ENCODE measurements at places on chromosomes 12 and 14.

DNA sequence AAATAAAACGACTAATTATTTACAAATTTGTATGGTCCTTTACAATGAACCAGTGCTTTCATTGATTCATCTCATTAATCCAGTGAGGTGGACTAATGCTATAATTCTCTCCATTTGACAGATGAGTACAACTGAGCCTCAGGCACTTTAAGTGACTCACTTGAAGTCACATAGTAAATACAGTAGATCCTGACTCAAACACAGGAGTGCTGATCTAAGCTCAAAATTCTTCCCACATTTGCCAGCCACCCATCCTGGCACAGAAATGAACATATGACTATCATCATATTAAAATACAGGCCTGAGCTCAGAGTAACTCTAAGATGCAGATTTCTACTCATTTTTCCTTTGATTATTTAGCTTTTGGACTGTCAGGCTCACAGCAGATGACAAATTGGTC lies 30.6 kb downstream of the SLC16A7 start:
- no peak for DNase-seq

DNA sequence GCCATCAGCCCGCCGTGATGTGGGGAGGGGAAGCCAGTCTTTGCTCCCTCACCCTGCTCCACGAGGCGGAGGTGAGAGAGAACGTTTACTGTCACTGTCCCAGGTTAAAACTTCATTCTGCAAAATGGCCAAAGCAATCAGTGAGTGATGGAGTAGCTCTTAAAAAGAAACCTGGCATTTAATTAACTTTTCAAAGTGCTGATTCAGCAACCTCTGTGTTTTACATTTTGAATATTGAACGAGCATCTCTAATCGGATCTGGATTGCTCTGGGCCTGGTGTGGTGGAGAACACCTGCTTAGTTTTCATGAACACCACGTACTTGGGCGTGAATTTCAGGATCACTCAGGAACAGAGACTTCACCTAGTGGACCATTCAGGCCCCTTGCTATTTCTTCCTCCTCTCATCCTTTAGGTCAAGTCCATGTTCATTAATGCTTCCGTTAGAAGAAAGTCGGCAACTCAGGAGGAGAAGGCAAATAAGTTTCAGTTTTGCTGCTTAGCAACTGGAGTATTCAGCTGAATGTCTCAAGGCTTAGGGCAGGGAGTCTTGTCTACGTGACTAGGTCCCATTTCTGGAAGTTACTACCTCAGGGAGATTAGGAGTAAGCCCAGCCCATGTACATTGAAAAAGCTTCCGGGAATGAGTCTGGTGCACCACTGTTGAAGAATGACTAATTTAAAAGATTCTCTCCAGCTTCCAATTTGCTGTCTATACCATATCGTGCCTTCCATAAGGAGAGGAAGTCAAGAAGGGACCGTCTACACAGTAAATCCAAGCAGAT lies 68.2 kb downstream of the IFT43 start:
- no peak for DNase-seq

- DNase-seq, result no peak
These were observed 6.8 kb downstream of the PFKM start for GRCh38 chr12:48125985-48126384.

DNA sequence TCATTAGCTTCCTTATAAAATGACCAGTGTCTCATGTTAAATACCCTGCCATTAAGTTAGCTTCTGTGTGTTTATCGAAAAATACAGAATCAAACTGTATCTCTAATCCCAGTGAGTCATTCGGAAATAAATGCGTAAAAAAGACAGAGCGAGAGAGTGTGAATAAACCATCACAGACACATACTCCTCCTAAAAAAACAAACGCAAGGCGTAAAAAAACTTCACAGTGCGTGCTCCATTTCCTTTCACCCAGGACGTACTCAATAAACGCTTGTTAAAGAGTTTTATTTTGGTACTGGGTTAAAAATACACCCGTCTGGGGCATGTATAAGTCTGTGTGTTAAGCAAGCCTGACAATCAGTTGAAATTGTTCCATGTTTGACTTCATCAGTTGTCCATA lies 58.8 kb upstream of the ISM2 start:
- DNase-seq, result no peak

- DNase-seq, result no peak
These were observed 187.4 kb upstream of the PRMT8 start for GRCh38 chr12:3303410-3304136.

DNA sequence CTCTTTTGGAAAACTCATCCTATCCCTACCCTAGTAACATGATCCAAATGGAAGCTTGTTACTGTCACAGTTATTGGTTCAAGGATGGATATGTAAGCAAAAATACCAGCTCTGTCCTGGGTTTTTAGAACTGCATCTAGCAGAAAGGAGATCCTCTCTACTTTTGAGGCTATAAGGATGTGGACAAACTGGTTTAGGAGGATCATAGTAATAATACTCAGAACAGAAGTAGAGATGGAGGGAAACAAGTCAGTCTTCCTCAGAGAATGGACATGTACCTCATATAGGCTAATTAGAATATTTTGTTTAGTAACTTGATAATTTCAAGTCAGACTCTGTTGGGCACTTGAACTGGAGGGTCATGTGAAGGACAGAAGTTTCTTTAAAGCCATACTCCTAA lies 26.6 kb downstream of the FUT8 start:
- no peak for DNase-seq

DNA sequence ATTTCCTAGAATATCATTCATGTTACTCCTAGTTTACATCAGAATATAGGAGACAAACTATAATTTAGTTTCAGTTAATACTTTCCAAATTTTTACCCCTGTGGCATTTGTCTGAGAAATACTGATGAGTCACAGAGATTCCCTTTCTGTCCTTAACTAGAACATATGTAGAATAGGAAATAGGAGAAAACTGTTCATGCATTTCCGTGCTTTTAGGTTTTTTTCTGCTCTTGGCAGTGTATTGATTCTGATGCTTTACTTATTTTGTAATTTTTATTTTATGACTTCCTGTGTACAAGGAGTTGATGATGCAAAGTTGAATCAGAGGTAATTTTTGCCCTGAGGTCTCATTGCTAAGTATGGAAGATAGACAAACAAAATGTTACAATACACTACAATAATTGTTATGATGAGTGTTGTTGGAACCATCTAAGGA lies 23.0 kb downstream of the MNAT1 start:
- DNase-seq, result no peak

GRCh38 chr12:105393587-105393986 lies 63.1 kb downstream of the C12orf75 start:
- no peak for DNase-seq

DNA sequence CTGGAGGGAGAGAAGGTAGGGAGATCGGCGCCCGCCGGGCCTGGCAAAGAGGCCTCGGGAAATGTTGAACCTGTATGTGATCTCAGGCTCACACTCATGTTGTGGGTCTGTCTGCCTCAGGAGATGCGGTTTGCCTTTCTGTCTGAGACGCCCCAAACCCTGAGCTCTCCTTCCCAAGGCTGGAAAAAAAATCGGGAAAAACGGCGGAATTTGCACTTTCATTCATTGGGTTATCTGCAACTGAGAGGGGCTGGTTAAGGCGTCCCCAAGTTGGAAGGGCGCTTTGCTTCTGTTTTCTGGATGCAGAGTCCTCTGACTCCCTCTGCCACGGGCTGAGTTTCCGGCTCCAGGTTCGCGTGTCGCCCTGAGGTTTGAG lies 5.0 kb upstream of the HOXC9 start:
- DNase-seq, result no peak

GRCh38 chr12:115872919-115873357 lies 404.6 kb downstream of the MED13L start:
- DNase-seq, result no peak

DNA sequence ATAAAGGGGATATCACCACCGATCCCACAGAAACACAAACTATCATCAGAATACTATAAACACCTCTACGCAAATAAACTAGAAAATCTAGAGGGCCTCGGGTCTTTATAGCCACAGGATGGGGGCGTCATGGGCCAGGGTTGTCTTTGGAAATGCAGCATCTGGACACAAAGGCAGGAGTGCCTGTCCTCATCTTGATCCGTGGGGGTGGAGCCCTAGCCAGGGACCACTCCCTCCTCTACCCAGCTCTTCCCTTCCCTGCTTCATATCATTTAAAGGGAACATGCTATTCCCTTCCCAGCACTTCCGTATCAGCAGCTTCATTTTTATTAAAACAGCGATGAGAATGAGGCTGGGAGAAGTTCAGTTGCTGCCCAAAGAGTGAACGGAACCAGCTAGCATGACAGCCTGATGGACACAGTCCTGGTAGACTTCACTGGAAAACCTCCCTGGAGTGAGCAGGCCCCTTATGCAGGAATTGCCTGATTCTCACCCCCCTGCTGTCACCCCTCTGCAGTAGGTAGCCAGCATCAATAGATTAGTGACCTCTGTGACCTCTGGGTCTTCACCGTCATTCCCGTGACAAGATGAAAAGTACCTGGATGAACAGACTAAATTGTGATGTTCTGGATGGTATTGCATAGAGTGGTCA lies 251.4 kb upstream of the RGS6 start:
- no peak for DNase-seq

DNA sequence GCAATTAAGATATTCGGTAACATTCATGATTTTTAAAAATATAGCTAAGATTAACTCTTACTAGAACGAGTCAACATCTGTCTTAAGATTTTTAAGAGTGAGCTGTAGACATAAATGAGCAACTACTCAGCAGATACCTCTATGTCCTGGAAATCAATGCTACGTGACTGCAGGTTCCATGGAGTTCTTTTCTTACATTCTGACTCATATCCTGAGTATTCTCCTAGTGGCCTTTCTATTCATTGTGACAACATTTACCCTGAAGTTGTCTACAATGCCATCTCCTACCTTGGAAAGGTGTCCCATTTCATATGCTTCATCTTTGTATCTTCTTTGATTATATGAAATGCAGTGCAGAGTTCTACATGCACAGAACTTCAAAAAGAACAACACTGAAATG lies 59.9 kb downstream of the PKP2 start:
- no peak for DNase-seq

DNA sequence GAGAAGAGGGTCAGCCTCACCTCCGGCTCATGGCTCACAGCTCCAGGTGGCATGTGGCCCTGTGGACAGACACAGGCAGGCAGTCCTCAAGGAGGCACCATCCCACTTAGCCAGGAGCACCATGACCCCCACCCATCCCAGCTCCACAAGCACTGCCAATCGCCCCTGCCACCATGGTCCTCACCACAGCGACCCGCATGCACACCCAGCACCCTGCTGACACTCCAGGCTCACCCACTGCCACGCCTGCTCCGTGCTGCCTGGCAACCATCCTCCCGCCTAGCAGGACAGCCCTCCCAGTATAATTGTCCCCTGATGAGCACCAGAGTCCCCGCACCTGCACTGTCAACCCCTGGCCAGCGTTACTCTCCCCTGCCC lies 50.9 kb downstream of the TRPV4 start:
- no peak for DNase-seq

GRCh38 chr12:95859947-95860850 lies 1.4 kb downstream of the SNRPF start:
- no peak for DNase-seq

- DNase-seq, result no peak
These were observed 431.5 kb downstream of the BCL11B start for GRCh38 chr14:98840511-98840910.
